ENCODE measurements at places on chromosomes 7 and 10.

- no peak for DNase-seq
These were observed 155.2 kb upstream of the PPP2R2D start for GRCh38 chr10:131745591-131745990.

- DNase-seq: no peak
These were observed 99.4 kb upstream of the TMEM106B start for GRCh38 chr7:12111422-12112405.

DNA sequence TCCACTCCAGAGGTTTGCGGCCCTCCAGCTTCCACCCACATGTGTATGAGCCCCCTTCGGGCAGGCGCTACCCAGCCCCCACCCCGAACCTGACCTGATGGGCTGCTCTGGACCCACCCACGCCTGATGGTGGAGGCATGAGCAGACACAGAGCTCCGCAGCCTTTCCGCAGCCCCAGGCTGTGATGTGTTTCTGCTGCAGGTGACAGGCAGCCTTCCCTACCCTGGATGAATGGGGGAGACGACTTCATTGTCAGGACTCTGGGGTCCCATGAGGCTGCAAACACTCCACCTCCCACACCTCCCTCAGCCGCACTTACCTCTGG, 61.2 kb downstream of the OAT start:
- no peak for DNase-seq

- peak; percentile 27 for DNase-seq
These were observed 39.7 kb upstream of the TNKS2 start for GRCh38 chr10:91758303-91759146.

GRCh38 chr7:37377231-37377630, 71.4 kb downstream of the ELMO1 start:
- DNase-seq: no peak

DNA sequence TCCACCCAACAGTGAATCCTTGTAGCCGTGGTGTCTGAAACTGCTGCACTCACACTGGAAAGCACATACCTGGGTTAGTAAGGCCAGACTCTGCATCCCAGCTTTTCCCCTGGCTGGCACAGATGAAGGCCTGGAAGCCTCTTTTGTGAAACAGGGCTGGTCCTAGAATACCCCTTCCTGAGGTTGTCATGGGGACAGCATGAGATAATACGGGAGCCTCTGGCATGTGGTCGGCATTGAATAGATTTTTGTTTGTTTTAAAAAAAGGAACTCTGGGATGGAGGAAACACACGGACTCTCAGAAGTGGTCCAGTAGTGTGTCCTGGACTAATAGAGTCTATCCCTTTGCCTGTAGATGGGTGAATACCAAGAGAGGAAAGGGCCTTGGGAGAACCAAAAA, 129.7 kb downstream of the TMEM178B start:
- no peak for DNase-seq

DNA sequence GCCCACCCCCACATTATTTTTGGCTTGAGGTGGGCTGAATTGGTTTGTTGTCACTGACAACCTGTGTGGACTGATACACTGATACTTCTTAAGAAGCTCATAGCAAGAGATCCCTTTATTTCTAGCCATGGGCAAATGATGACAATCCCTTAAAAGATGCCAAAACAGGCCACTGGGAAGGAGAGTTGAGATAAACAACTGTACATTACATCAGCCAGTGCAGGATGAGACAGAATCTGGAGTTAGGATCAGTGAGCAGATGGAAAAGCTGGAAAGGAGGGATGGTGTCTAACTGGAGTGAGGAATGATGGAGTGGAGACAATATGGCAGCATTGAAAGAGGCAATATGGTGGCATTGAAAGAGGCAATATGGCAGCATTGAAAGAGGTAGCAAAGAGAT, 195.9 kb upstream of the LYZL2 start:
- no peak for DNase-seq

DNA sequence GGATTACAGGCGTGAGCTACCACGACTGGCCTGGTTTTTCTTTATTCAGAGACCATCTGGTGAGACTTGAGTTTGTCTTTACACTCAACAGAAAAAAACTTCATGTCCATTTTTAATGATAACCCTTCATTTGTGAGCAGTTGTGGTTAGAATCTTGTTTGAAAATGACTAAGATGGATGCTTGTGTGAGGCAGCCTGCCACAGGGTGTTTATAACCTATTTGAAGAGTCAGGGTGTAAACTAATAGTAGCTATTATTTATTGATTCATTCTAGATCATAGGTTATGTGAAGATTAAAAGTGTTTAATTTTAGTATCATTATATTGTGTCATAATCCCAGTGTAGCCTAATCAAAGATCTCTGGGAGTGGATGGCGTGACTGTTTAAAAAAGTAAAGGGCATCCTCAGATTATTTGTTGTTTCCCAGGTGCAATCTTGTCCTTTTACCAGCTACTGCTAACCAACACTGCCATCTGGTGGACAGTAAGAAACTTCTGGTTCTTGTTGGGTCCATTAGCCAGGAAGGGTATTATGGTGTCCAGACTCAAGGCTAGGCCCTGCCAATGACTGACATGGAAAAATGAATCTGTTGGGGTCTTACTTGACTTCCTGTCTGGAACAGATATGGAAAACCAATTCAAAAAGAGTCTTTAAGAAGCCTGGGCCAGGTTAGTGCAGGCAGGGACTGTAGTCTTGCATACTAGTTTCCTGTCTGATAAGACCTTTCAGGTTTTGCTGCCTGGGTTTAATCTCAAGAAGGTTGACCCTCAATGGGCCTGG, 24.9 kb downstream of the NRBF2 start:
- peak; percentile 85 for DNase-seq

- DNase-seq: no peak
These were observed 11.2 kb downstream of the GAD2 start for GRCh38 chr10:26227786-26228185.

GRCh38 chr10:85597006-85597405, 769.6 kb downstream of the GRID1 start:
- no peak for DNase-seq

DNA sequence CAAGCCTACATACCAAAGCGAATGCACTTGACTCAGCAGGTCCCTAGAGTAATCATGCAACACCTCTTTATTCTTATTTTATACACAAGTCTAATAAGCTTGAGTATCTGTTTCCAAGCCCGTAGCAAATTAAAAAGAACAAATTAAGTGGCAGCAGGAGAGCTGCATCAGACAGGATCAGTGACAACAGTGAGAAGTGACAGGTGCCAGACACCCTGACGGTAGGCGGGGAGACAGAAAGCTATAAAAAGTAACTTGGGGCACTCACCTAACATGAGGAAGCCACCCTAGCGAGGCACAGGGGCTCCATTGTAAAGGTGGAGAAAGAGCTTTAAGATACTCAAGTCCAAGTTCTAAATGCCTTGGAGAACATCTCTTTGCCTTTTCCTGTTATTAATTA, 174.2 kb downstream of the PLXNA4 start:
- no peak for DNase-seq

GRCh38 chr7:121516821-121517220, 120.7 kb upstream of the FAM3C start:
- no peak for DNase-seq

- no peak for DNase-seq
These were observed 151.5 kb upstream of the KAT6B start for GRCh38 chr10:74674927-74675326.

DNA sequence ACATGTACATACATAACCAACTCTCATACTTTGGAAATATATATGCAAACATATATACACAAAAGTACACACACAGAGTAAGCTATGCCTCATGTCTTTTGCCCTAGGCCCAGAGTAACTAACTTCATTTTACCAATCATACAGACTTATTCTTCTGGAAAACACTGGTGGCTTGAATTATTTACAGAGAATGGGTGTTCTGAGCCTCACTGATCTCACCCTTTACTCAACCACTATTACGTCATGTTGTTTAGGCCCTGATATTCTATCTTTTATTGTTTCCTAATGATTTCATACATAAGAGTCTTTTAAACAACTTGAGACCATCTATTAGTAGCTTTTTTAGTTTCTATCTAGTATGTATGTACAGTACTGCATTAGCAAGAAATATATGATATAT, 43.0 kb downstream of the ANK3 start:
- DNase-seq: no peak

DNA sequence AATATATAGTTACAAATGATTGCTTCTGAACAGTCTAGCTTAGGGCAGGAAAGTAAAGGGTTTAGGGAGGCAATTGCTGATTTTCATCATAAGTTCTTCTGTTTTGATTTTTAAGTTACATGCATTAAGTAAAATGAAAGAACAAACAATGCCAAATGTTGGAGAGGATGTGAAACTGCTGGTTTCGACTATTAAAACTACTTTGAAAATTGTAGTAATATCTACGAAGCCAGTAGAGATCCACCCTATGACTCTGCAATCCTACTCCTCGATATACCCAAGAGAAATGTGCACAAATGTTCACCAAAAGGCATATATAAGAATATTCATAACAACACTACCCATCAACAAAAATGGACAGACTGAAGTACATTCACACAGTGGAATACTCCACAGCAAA, 24.3 kb downstream of the PDZD8 start:
- no peak for DNase-seq

DNA sequence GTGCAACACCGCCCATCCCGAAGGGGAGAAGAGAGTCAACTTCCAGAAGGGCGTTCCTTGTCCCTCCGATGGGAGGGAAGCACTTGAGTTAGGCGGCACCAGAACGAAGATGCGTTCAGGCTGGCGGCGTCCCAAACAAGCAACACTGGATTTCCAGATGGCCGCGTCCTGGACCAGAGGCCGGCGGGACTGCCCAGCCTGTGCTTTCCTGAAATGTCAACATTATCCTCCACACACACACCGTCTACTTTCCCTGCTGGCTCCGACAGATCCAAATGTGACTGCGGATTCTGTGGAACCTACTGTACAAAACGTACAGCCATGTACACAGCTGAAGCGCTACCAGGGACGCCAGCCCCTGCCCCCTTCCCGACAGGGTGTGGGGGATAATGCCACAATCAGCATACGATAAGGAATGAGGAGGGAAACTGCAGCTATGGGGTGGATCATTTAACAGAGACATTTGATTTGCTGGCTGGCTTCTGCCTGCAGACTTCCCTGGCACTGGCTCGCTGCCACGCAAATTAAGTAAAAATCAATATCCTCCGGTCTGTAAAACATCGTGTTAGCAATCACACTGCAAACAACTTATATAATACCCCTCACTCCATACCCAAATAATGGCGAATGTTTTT, 82.1 kb downstream of the ZRANB1 start:
- no peak for DNase-seq

DNA sequence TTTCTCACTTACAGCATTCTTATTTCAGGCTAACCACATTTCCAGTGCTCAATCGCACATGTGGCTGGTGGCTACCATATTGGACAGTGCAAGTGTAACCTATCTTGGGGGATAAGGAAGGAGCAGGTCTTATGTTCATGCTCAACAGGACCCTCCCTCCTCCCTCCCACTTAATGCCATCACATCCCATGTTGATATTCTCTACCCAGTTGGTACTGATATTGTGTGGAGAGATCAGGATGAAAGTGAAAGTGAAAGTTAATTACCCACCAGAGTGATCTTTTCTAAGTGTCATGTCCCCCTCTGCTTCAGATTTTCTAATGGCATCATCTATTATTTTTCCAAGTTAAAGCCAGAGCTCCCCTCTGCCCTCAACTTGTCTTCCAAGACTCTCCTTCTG, 91.6 kb downstream of the BMPER start:
- DNase-seq: no peak

- peak; percentile 36 for DNase-seq
These were observed 168.0 kb upstream of the ZNF32 start for GRCh38 chr10:43816351-43817321.

All from GM12864 (cell line).